ENCODE measurements at places on chromosomes 13 and 19. TPM values are rescaled to one million over a fixed set of nuclear protein-coding genes. Genes with fewer than 3 reads are reported as not detected.

Gene ZNF793
- 0.39 TPM for polyA plus RNA-seq

Gene IFI30
- 2.3 TPM for polyA plus RNA-seq

Gene CNFN
- polyA plus RNA-seq = 1.0 TPM

Gene MISP
- 0.03 TPM for polyA plus RNA-seq

Gene ZNF383
- polyA plus RNA-seq = 2.4 TPM

Gene APBA3
- polyA plus RNA-seq = 18.4 TPM

Gene ZNF442
- 0.34 TPM for polyA plus RNA-seq

Gene PRX
- polyA plus RNA-seq = 1.8 TPM

Gene C13orf42
- polyA plus RNA-seq = not detected

Gene TEX26
- not detected for polyA plus RNA-seq

Gene TNFRSF19
- polyA plus RNA-seq = 26.3 TPM

Gene STAP2
- polyA plus RNA-seq = 3.2 TPM

Gene ZNF613
- 2.3 TPM for polyA plus RNA-seq

- no peak for DNase-seq
These were observed 323.6 kb downstream of the TDRD3 start for GRCh38 chr13:60720590-60720989.

GRCh38 chr13:109412283-109412901, 374.0 kb downstream of the IRS2 start:
- peak; percentile 33 for DNase-seq

DNA sequence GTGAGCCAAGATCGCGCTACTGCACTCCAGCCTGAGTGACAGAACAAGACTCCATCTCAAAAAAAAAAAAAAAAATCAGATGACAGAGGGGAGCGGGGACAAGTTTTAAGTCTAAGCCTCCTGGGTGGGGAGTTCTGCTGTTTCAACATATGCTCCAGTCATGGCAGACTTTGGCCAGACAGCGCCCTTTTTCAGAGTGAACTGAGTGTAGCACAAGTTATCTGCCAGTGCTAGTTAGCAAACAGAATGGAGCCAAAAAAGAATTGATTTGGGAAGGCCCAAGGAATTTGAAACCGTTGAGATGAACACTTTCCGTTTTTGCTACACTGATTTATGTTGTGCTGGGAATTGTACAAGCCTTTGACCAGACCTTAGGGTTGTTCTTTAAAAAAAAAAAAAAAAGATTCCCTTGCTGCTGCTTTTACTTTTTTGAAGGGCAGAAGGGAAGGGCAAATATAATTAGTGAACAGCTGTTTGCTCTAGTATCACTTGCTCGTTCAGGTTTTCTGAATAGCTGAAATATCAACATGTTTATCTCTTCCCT, 5.7 kb downstream of the ACTN4 start:
- peak; percentile 51 for DNase-seq

DNA sequence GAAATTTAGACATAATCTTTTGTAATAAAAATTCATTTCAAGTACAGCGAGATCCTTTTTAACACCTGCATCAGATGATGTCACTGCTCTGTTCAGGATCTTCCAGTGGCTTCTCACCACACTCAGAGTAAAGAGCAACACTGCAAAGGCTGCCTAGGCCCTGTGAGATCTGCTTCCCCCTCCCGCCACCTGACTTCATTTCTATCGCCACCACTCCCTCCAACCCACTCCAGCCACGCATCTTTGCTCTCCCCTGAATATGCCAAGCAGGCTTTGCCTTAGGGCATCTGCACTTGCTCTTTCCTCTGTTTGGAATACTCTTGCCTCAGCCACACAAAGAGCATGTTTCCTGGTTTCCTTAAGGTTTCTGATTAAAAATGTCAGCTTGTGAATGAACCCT, 58.3 kb downstream of the MBNL2 start:
- DNase-seq = no peak

GRCh38 chr19:43675269-43675879, 5.4 kb upstream of the PLAUR start:
- DNase-seq = peak; percentile 78

- DNase-seq = peak; percentile 36
These were observed 21.9 kb downstream of the GRIN2D start for GRCh38 chr19:48415395-48415794.

DNA sequence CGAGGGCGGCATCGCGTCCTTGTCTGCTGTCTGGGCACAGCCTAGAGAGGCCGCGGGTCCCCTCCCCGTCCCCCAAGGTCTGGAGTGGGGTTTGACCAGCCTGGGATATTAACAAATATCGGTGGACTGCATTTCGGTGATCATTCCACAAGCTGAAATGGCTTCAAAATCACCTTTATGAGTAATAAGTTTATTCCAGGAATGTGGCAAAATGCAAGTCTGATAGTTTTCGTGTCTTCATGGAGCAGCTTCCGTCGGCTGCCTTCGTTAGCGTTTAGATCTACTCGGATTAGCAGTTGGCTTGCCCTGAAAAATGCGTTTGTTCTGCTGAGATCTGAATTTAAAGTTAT, 1.1 kb upstream of the GJA3 start:
- DNase-seq = no peak

GRCh38 chr13:111099290-111099689, 15.8 kb upstream of the ARHGEF7 start:
- DNase-seq = no peak

- DNase-seq = no peak
These were observed 1128.2 kb upstream of the PCDH9 start for GRCh38 chr13:68358294-68358705.

DNA sequence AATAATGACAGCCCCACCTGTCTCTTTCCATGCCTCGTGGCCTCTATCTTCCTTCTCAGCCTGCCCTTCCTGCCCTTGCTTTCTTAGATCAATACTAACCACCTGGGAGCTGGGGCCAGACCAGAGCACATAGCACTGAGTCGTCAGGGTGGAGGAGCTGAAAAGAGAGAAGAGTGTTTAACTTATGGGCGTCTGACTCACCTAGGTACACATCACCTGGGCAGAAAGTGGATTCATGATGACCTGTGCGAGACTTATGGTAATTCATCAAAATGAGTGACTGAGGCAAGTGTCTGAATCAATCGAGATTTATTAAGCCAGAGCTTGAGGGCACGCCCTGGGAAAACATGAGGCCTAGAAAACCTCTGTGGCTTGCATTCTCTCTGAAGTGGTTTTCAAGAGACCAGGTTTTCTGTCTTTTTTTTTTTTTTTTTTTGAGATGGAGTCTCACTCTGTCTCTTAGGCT, 19.2 kb downstream of the CEACAM6 start:
- DNase-seq = no peak

DNA sequence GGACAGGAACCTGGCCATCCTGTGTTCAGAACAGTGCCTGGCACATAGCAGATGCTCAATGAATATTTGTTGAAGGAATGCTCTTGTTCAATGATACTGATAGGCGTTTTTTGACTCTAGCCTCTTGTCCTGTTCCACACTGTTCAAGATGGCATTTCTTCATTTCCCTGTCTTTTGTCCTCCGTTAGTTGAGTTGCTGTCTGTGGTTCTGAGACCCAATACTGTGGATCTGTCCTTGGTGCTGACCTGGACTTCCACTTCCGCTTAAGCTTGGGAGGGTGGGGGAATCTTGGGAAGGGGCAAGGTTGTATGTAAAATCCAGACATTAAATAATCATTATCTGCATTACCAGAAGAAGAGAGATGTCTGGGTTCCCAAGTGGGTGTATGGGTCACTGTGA, 8.3 kb upstream of the KCNN4 start:
- DNase-seq = peak; percentile 56

- DNase-seq = peak; percentile 48
These were observed 99.2 kb upstream of the KLF5 start for GRCh38 chr13:72959643-72960042.

DNA sequence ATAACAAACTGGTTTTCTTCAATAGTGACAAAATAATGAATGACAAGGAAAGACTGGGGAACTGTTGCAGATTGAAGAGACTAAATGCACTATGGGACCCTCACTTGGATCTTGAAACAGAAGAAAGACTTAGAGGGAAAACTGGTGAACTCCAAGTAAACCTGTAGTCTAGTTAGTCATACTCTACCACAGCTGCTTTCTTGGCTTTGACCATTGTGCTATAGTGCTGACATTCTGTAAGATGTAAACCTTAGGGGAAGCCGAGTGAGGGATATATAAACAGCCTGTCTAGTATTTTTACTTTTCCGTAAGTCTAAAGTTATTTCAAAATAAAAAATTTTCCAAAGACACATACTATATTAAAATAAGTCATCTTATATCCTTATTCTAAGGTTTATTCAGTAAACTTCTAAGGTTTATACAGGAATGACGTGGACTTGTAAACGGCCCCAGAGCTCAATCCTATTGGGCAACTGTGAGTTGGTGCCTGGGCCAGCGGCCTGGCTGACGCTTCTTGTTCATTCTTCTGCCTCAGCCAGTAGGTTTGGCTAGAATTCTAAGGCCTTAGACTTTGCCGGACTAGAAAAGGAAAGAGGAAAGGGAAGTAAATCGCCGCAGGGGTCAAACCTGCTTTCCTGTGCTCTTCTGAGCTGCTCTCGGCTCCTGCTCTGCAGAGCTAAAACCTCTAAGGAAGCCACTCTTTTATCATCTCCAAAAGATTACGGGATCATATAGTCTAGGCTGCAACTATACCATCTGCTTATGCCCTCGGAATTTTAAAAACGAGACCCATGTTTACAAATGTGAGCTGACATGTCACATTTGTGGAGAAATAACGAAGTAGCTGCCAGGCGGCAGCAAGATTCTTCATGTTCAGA, 33.6 kb upstream of the UBE2L5 start:
- DNase-seq = peak; percentile 89

DNA sequence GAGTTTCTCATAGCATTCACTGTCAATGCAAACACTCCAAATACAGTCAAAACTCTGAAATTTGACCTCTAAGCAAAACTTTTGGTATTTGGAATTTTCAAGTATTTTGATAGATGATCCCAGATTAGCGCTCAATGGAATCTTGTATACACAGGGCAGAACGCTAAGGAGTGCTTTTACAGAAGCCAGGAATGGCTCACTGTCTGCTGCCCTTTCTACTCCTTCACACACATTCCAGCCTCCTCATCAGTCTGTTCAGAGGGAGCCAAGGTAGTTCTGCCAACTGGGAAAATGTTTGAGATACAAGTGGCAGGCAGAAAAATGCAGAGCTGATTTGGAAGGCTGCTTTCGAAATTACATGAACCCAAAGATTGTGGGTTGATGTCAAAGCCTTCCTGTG, 4.4 kb upstream of the STARD13 start:
- DNase-seq = peak; percentile 66

- DNase-seq = no peak
These were observed 2.4 kb downstream of the LIN7B start for GRCh38 chr19:49116544-49116943.

DNA sequence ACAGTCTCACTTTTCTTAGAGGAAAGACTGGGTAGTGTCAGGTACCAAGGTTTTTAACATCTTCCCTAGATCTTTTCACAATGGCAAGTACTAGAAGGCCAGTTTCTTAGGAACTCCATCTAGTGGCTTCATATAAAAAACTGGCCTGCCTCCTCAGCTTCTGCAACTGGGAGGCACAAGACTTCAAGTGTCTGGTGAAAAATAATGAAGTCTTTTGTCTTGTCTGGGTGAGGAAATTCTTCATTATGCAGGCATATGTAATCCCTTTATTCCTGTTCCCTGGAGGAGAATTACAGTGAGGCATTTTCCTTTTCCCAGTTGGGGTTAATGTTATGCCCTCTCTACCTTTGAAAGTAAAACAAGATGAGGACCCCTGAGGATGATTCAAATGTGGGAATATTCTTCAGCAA, 300.5 kb downstream of the NALCN start:
- DNase-seq = no peak

- DNase-seq = peak; percentile 94
These were observed 759 bp downstream of the PPP1R15A start for GRCh38 chr19:48872884-48873475.

GRCh38 chr13:111518161-111518792, 197.8 kb downstream of the TEX29 start:
- DNase-seq = no peak

All from IMR-90 (cell line).